Memory B cell (primary cell): ENCODE measurements at places on chromosomes 5 and 9.
A peak's percentile ranks its signal among the peaks of the same experiment; 100 is the strongest.

DNA sequence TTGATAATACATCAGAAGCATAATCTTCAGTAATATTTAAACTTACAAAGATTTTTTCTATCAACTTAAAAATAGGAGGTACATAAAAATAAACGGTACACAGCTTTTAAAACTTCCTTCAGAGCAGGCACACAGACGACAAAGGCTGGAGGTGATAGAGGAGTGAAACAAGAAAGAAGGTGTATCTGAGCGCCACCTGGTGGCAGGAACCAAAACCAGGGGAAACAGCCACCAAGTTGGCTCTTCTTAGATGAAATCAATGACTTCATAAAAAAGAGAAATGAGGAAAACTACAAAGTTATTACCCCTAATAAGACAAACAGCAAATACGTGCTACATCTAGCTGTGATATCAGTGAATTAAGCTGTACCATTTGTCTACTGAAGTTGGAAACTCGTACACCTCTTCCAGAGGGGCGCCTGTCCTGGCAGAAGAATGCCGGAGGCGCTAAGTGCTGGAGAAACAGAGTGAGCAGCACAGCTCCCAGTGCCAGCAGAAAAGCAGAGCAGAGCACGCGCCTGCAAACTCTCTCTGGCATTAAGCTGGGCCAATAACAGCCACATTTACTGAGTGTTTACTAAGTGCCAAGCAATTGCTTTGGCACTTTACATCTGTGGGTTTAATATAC, 85.9 kb downstream of the SETX start:
- peak; percentile 70 for DNase-seq
- H3K27ac ChIP-seq, result peak overlapping the region; percentile 15
- H3K36me3 ChIP-seq, result peaks cover 24% of the 10 kb centered on the region
- H3K4me3 ChIP-seq, result no peak overlapping the region
- H3K27me3 ChIP-seq, result no peaks in the 10 kb centered on the region

DNA sequence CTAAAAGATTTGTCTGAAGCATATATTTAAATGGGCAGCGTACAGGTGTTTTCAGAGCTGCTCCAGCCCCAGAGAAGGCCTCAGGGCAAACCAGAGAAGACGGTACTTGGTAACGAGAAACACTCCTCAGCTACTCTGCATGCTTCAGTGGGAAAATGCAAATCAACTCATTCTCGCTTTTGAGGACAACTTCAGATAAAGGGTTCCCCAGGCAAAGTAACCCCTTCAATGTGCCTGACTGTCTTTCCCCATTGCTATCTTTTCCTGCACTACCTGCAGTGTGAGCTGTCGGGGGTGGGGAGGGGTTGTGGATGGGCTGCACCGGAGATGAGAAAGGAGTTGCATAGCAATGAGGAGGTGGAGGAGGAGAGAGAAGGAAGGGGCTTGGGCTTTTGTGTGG, 339.7 kb upstream of the CLINT1 start:
- peaks cover 41% of the 10 kb centered on the region for H3K4me1 ChIP-seq
- H3K4me3 ChIP-seq, result peak overlapping the region; percentile 45
- H3K27me3 ChIP-seq, result no peaks in the 10 kb centered on the region
- peak; percentile 44 for DNase-seq
- H3K27ac ChIP-seq, result peak overlapping the region; percentile 7

DNA sequence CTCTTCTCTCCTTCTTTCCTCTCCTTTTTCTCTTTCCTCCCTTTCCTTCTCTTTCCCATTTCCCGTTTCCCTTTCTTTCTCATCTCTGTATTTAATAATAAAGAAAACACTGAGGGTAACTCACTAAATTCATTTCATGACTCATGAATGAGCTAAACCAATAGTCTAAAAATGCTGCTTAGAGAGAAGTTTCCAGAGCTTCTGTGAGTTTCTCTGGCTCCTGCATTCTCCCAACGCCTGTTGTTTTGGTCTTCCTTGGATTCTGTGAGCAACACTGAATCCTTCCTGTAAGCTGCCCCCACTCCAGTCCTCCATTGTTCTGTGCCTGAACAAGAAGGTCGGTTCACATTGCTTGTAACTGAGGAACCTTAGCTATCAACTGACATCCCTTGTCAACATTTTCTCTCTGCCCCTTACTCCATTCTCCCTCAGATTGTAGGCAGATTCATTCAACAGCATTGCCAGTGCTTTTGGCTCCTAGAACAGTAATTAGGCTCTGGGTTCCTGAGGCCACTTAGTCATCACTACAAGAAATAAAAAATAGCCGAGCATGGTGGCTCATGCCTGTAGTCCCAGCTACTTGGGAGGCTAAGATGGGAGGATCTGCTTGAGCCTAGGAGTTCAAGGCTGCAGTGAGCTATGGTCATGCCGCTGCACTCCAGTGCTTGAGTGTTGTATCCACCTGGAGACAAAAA, 237.7 kb upstream of the KLF4 start:
- DNase-seq, result no peak
- peaks cover 6% of the 10 kb centered on the region for H3K27me3 ChIP-seq
- no peak overlapping the region for H3K27ac ChIP-seq
- H3K4me1 ChIP-seq, result no peaks in the 10 kb centered on the region

DNA sequence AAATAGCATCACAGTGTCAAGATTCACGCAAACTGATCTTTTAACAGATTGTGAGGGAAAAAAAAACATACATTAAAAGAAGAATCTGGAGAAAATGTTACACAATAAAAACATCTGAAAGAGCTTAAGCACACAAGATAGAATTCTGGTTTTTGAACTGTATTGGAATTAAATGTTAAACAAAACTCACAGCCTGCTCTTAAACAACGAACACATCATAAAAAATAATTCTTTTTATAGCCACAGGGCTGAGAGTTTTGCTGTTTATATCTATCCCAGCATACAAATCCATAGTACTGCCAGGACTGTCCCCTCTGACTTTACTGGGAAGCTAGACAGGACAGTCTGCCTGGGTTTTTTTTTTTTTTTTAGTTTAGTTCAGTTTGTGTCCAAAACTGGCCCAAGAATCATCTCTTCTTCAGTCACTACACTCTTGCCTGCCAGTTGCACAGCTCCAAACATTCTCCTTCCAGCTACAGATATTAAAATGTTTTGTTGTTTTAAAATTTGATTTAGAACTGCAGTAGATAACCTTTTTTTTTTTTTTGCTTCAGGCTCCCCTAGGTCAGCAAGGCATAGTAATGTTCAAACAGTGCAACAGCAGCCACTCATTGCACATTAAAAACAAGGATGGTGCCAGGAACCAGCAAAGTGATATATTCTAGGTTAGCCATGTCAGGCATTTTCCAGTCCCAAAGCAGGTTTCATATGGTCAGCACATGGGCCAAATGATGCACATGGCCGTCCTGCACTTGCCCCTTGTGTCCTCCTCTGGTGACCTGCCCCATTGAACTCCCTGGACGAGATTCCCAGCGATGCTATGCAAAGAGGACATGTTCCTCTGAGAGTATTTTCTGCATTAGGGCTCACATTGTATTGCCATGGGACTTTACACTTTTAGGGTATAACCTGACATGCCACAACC, 173.6 kb downstream of the ARL15 start:
- H3K27me3 ChIP-seq, result no peaks in the 10 kb centered on the region
- H3K4me1 ChIP-seq, result no peaks in the 10 kb centered on the region
- H3K36me3 ChIP-seq, result peaks cover 15% of the 10 kb centered on the region
- DNase-seq, result no peak

- no peak overlapping the region for H3K27ac ChIP-seq
- H3K27me3 ChIP-seq, result peaks cover 20% of the 10 kb centered on the region
- H3K4me1 ChIP-seq, result no peaks in the 10 kb centered on the region
- no peaks in the 10 kb centered on the region for H3K36me3 ChIP-seq
- no peak overlapping the region for H3K4me3 ChIP-seq
- no peak for DNase-seq
These were observed 10.7 kb downstream of the CAMK2A start for GRCh38 chr5:150278916-150279315.

DNA sequence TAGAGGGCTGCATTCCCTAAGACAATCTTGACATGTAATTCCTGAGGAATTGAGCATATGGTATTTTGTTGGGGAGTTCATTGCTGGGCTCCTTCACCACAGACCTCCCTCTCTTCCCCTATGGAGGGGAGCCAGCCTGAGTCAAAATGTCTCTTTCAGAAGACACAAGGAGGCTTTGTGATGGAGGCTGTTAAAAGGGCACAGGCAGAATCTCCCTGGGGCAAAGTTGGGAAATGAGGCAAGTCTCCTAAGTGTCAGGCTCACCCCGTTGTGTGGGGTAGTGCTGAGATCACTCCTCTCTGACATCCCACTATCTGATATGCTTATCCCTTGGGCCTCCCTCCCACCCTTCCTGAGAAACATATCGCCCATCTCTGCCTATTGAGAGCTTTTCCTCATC, 30.6 kb downstream of the GFRA3 start:
- H3K27me3 ChIP-seq, result peaks cover 15% of the 10 kb centered on the region
- H3K27ac ChIP-seq, result no peak overlapping the region
- no peak overlapping the region for H3K4me3 ChIP-seq
- H3K4me1 ChIP-seq, result peaks cover 16% of the 10 kb centered on the region

- no peak overlapping the region for H3K4me3 ChIP-seq
- H3K4me1 ChIP-seq, result peaks cover 13% of the 10 kb centered on the region
- H3K36me3 ChIP-seq, result peaks cover 2% of the 10 kb centered on the region
- H3K27me3 ChIP-seq, result no peaks in the 10 kb centered on the region
- no peak overlapping the region for H3K27ac ChIP-seq
- no peak for DNase-seq
These were observed 103.9 kb upstream of the TAF11L2 start for GRCh38 chr5:17394086-17394485.

DNA sequence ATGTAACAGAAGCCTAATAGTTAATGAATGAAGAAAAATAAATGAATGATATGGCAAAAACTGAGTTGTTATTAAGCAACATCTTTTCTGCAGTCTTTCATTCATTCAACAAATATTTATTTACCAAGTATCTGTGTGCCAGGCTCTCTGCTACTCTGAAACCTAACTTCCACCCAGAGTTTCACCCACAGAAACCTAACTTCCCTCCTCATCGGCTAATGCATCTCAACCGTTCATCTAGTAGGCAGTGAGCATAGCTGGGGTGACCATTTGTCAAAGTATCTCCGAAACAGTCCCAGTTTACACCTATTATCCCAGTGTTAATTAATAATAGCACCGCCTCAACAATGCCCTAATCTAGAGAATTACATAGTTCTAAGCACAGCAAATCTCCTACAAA, 1.5 kb downstream of the TTC39B start:
- H3K27ac ChIP-seq, result peak overlapping the region; percentile 81
- H3K4me3 ChIP-seq, result peak overlapping the region; percentile 98
- H3K27me3 ChIP-seq, result peaks cover under 1% of the 10 kb centered on the region
- DNase-seq, result no peak

GRCh38 chr5:475704-476101, 32.7 kb downstream of the EXOC3 start:
- peaks cover 20% of the 10 kb centered on the region for H3K4me1 ChIP-seq
- H3K36me3 ChIP-seq, result peaks cover 3% of the 10 kb centered on the region
- peak overlapping the region; percentile 54 for H3K4me3 ChIP-seq
- no peak for DNase-seq
- H3K27ac ChIP-seq, result no peak overlapping the region

DNA sequence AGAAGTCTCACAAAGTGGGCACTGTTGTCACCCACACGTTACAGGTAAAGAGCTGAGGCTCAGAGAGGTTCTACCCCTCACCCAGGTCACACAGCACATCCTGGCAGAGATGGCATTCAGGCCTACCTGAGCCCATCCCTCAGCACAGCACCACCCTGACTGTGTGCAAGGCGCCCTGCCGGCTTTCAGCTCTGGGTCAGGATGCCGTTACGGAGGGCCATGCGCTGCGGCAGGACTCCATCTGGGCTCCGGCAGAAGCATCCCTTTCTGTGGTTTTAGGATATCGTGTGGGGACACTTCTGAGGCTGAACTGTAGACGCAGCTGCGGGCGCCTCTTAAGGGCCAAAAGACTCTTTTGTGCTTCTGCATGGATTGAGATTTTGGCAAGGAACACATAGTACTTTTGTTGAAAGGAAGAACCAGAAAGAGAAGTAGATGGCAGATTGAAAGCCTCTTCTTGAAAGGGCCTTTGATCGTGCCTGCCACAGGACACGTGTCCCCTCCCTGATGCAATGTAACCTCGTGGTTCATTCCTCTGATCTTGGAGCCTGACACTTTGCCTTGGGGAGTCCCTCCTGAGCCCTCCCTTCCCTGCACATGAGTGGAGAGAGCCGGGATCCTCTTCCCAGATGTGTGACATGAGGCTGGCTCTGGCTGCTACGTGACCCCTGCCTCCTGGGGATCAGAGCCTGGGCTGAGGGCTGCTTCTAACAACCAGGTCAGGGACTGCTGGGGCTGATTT, 31.3 kb downstream of the USP20 start:
- H3K27ac ChIP-seq, result peak overlapping the region; percentile 85
- no peaks in the 10 kb centered on the region for H3K27me3 ChIP-seq
- peaks cover 7% of the 10 kb centered on the region for H3K4me1 ChIP-seq
- DNase-seq, result no peak

DNA sequence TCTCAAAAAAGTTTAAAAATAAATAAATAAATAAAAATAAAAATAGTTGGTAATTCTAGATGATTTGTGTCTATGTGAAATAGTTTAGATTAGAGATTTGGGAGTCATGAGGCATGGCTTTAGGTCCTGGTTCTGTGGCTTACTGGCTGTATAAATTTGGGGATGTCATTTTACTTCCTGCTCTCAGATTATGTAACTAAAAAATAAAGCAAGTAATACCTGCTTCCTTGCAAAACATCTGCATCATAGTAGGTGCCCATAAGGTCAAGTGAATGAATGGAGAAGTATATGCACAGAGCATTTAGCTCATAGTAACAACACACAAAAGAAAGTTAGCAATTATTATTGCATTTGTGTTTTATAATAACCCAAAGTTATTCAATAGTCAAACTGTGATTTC, 287.7 kb upstream of the TLE4 start:
- peaks cover 2% of the 10 kb centered on the region for H3K27me3 ChIP-seq
- DNase-seq, result no peak
- no peaks in the 10 kb centered on the region for H3K36me3 ChIP-seq
- H3K4me1 ChIP-seq, result no peaks in the 10 kb centered on the region
- H3K27ac ChIP-seq, result no peak overlapping the region

GRCh38 chr9:98995059-98995671, 51.5 kb downstream of the COL15A1 start:
- H3K27ac ChIP-seq, result no peak overlapping the region
- H3K36me3 ChIP-seq, result peaks cover 2% of the 10 kb centered on the region
- no peaks in the 10 kb centered on the region for H3K27me3 ChIP-seq
- H3K4me3 ChIP-seq, result no peak overlapping the region
- H3K4me1 ChIP-seq, result peaks cover 17% of the 10 kb centered on the region

DNA sequence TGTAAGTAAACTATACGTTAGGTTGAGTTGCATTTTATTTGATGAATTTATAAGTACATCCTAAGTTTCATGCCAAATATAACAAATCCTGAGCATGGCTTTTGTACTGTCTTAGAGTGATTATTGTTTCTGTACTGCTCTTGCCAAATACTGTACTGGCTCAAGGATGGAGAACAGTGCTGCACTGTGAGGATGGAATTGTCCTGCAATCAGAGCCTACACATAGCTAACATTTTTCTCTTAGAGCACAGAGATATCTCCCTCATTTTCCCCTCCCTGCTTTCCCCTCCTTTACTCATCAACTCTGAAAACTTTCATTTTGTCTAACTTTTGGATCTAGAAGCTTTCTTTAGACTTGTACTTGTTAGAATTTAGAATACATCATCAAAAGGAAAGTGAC, 28.3 kb downstream of the LRRC70 start:
- peaks cover 32% of the 10 kb centered on the region for H3K36me3 ChIP-seq
- no peak overlapping the region for H3K27ac ChIP-seq
- H3K4me3 ChIP-seq, result no peak overlapping the region
- H3K27me3 ChIP-seq, result no peaks in the 10 kb centered on the region
- H3K4me1 ChIP-seq, result no peaks in the 10 kb centered on the region
